ENCODE measurements at places on chromosomes 4 and X.

GRCh38 chrX:134706138-134706537 is 47.9 kb upstream of the PLAC1 start:
- DNase-seq = no peak

DNA sequence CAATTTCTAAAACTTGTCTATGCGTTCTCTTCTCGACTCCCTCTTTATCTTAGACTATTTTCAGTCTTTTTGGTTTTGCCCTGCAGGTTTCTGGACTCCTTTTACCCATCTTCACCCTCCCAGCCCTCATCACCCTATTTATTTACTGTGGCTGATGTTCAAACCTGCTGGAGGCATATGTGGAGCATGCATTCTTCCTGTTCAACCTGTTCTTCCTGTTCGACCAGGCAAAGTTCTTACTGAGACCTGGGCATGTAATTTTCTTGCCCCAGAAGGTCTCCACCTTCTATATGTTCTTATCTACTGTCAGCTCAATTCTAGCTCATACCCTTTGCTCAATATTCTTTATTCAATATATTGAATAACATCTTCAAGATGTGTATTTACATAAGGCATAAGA is 69.4 kb upstream of the AGA start:
- DNase-seq = no peak

- no peak for DNase-seq
Measured at GRCh38 chrX:115912372-115912897, 258.1 kb upstream of the AGTR2 start.

DNA sequence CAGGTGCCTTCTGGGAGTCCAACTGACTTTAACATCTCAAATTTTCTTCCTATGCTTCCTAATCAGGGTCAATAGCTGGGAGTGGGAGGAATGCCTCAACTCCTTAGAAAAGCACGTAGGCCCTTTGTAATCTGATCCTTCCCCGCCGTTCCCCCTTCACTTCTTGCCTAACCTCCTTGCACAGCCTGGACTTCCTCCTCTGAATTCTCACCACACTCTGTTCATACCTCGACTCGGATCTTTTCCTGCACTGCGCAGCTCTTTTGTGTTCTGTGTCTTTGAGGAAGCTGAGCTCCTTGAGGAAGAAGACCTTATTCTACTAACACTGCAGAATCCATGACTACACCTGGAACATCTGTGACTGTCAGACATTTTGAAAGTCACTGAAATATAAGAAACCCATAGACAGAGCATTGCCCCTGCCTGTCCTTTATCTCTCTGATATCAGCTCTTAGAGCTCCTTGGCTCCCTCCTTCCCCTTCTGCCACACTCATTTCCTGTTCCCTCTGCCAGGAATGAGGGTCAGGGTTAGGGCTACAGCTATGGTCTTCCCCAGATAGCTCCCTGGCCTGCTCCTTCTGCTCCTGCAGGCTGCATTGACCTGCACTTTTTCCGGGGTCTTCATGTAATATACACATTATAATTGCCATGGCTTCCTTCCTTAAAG is 140.2 kb upstream of the LDB2 start:
- no peak for DNase-seq
